Stimulated activated CD4-positive, alpha-beta T cell treated with anti-CD3 and anti-CD28 coated beads, TNF-alpha, amount 100 ng/mL, for 48 hours (primary cell): ENCODE measurements at places on chromosomes 2 and 18.

DNA sequence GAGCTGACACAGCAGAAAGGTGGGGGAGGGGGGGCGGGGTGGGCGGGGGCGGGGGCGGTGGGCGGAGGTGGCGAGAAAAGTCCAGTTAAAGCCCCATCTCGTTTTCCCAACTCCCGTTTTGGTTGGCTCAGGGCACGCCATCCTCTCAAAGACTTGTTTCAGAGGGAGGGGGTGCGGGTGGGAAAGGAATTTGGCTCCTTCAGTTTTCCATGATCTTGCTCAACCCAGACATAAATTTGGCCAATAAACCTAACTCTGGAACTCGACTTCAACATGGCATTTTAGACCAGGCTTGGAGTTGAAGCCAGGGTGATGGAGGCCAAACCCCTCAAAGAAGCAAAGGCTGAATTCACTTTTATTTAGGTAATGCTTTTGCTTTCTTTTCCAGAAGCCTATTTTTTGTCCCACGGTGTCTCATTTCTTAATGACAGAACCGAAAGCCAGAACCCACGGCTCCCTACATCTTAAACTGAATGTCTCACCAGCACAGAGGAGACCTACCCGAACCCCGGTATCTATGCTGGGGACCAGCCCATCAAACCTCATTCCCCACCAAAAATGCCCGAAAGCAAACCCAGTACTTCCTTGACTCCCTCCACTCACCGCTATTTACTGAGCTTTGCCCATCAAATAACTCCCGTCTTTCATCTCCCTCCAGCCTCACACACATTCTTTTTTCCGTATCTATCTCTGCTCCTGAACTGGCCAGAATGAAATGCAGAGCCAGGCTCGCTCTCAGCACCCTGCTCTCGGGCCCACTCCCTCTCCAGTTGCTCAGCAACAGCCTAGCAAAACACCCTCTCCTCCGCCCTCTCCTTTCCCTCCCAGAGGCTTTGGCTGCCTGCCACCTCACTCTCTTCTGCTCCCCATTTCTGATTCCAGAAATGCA is 4.3 kb downstream of the IGFBP5 start:
- no peak for DNase-seq

DNA sequence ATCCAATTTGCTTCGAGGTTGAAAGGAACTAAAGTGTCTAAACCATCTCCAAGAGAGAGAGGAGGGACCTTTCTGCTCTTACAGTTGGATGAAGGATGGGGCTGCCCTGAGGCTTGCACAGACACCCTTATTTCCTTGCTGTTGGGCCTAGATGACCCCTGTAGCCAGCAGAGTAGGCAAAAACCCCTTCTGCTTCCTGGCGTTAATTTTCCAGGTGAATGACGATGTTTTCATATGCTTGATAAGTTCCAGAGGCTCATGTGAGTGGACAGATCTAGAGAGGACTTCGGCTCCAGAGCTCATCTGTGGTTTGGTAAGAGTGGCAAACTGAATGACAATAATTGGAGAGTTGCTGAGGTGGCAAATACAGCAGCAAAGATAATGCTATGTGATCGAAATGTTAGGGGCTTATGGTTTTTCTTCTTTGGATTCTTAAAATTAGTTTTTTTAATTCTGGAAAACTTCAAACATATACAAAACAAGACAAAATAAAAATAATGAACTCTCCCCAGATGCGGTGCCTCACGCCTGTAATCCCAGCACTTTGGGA is 98.6 kb upstream of the MAP4K3 start:
- no peak for DNase-seq

DNA sequence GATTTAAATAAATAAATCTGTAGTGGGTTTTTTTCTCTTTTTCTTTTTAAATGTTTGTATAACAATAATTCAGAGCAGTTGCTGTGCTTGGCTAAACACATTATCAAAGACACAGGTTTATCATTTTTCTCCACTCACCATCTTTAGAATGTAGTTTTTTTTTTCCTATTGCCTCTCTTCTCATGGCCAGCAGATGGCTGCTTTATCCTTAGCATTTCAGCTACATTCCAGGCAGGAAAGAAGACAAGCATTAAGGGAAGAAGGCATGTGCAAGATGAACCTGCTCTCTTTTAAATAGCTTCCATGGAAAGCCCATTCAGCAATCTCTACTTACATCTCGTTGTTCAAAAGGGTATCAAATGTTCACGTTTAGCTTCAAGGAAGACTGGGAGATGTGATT is 42.6 kb downstream of the ARHGAP15 start:
- DNase-seq = no peak

GRCh38 chr2:185531721-185532120 is 206.9 kb upstream of the FSIP2 start:
- DNase-seq = no peak

DNA sequence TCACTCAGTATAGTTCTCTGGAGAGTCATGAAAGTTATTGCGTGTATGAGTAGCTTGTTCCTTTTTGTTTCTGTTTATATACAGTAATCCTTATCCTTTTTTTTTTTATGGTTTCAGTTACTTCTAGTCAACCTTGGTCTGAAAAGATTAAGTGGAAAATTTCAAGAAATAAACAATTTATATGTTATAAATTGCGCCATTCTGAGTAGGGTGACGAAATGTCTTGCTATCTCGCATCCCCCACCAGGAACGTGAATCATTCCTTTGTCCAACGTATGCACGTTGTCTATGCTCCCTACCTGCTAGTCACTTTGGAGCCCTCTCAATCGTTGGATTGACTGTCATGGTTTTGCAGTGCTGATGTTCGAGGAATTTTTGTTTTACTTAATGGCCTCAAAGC is 60.4 kb downstream of the FAM117B start:
- no peak for DNase-seq

DNA sequence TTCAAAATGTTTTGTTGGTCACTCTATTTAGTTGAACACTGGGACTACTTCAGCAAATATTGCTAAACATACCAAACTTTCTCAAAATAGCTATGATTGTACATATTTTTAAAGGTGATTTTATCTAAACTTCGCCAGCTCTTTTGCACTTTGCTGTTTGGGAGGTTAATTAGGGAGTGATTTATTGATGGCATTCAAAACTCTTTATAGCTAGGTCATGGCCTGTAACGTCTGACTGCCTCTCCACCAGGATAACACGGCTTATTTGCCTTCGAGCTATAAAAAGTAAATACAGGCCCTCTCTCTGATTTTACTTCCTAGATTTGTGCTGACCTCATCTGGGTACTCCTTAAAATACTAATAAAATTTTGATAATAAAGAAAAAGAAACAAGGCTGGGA is 931.9 kb downstream of the DCDC2C start:
- DNase-seq = no peak

DNA sequence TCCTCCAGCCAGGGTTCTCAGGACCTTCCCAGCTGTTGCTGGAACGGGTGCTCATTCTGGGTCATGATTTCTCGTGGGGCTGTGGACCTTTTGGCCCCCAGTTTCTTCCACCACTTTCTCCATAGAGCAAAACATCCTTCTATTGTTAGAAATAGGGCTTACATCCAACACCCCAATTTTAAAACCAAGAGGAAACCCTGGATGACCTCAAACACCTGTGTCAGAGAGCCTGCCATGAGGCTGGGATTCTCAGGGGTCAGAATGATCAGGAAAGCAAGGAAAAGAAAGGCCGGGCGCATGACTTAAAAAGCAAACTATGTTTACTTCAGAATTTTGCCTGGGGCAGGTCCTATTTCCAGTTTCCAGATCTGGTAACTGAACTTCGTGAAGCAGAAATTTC is 307.9 kb upstream of the MEIS1 start:
- no peak for DNase-seq
